ENCODE measurements at places on chromosomes 2 and 18.

DNA sequence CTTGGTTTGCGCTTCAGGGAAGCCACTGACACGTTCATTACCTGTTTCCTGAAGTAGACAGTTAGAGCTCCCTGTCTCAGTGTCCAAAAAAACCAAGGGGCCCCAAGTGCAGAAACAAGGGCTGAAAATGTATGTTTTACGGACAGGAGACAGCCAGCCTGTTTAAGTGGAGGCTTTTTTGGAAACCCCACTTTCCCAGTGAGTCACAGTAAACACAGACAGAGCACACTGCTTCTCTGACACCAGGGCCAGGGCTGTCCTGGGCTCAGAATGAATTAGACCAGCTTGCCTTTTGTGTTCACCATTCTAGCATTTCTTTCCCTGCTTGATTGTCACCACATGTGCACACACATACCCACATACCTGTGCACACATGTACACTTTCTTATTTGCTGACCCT lies 128.6 kb downstream of the SH3RF3 start:
- DNase-seq = no peak

- DNase-seq = no peak
Measured at GRCh38 chr2:211545582-211545981, 989.2 kb downstream of the CPS1 start.

GRCh38 chr2:205169012-205169411 lies 513.3 kb upstream of the NRP2 start:
- DNase-seq = no peak

- no peak for DNase-seq
Measured at GRCh38 chr18:60377778-60378469, 5.3 kb upstream of the MC4R start.

GRCh38 chr2:152505495-152505906 lies 170.5 kb downstream of the FMNL2 start:
- peak; percentile 48 for DNase-seq

- DNase-seq = no peak
Measured at GRCh38 chr2:19987936-19988335, 2.0 kb downstream of the WDR35 start.

DNA sequence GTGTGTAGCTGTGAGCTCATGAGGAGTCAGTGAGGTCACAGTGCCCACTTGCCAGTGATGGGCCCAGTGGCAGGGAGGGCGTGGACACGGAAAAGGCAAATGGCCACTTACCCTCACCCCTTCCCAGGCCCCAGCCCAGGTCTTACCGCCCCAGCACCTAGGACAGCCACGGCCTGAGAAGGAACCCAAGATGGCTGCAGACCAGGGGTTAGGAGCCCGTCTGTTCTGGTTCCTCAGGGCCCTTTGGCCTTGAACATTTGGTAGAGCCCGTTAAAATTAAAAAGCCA lies 74.1 kb downstream of the EMX1 start:
- DNase-seq = no peak

DNA sequence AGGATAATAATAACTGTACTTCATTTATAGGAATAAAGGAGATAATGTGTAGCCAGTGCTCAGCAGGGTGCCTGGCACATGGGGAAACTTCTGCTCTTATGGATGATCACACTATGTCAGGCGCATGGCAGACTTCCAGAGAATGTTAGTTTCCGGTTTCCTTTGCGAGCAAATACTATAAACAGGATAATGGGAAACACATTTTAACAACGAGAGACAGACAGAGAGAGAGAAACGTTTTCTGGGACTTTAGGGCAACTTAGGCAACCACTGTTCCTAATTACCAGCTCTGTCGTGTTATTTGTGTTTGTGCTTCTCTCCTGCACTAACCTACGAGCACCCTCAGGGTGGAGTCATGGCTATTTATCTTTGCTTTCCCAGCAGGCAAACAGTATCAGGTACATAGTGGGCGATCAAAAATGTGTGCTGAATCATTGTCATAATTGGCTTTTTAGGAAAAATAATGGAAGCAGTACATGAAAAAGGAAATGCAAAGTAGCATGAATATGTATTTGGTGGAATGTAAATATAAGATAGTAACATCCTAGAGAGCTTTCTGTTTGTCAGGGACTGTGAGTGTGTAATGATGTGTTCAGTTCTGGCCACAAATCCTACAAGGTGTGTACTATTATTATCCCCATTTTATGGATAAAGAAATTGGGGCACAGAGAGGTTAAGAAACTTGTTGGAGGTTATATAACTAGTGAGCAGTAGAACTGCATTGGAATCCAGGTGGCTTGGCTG lies 36.8 kb upstream of the IGFBP2 start:
- no peak for DNase-seq

GRCh38 chr2:219595256-219595655 lies 2.4 kb upstream of the STK11IP start:
- DNase-seq = no peak

DNA sequence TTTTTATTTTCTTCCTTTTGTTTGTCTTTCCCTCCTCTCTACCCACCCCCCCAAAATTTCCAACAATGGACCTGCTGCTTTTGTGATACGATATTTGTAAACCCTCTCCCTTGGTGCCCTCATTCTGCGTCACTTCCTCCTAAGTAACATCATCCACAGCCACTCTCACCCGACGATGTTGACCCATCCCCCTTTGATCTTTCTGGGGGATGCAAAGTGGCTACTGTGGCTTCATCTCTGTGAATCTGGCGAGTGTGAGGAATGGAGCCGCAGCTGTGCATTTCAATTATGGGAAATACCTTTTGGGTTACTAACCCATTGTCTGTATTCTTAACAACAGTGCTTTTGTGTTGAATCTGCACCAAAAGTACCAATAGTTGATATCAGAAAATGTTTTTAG lies 19.4 kb downstream of the ANTXR1 start:
- DNase-seq = no peak

DNA sequence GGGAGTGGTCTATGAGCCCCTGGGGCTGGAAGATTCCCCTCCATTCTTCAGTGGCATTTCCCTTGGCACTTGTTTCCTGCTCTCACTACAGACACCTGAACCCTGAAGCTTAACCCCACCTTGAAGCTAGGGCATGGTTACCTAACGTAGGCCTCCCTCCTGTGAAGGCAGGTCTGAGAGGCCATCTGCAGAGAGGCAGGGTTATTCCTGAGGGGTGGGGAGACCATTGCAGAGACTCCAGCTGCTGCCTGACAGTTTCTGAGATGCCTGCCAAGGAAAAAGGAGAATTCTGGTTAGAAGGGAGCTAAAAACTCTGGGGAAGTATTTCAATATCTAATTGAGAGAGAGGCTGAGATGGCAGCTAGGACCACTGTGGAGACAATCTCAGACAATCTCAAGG lies 119.3 kb upstream of the NDUFV2 start:
- no peak for DNase-seq

DNA sequence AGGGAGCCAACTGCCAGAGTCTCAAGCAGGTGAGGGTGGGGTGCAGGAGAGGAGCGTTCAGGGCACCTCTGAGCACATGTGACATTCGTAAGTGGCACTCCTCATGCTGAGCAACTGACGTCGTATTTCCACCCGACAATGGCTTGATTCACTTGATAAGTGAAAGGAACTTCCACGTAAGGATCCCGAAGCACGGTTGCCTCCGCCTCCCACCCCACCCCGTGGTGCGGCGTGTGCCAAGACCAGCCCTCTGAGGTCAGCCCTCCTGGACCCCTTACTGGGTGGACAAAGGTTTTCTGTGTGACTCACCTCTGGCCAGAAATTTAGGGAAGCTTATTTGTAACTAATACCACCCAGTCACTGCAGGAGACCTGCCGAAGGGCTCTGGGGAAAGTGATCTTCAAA lies 59.9 kb downstream of the AGAP1 start:
- no peak for DNase-seq

DNA sequence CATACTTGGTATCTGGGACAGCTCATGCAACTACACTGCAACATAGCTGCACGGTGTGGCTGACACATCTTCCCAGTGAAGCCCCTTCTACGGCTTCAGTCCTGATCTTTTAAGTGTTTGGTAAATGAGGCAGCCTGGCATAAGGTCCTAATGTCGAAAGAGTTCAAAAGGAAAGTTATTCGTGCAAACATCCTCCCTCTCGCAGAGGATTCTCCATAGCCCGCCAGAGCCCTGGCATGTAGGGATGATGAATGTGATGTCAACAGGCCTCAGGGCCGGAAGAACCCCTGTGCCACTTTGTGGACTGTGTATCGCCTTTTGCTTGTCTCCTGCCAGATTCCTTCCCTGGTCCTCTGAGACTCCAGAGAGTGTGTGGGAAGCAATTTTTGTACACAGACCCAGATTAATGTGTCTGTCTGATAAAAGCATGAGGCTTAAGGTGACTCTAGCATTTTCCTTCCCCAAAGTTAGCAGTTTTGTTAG lies 88.5 kb downstream of the SOCS6 start:
- DNase-seq = no peak

- peak; percentile 78 for DNase-seq
Measured at GRCh38 chr2:15588329-15588919, 3.2 kb upstream of the DDX1 start.

GRCh38 chr2:162297925-162298552 lies 20.4 kb downstream of the IFIH1 start:
- DNase-seq = peak; percentile 73

- no peak for DNase-seq
Measured at GRCh38 chr18:34280653-34281052, 55.9 kb upstream of the NOL4 start.

- no peak for DNase-seq
Measured at GRCh38 chr2:176668912-176669311, 399.7 kb downstream of the MTX2 start.

DNA sequence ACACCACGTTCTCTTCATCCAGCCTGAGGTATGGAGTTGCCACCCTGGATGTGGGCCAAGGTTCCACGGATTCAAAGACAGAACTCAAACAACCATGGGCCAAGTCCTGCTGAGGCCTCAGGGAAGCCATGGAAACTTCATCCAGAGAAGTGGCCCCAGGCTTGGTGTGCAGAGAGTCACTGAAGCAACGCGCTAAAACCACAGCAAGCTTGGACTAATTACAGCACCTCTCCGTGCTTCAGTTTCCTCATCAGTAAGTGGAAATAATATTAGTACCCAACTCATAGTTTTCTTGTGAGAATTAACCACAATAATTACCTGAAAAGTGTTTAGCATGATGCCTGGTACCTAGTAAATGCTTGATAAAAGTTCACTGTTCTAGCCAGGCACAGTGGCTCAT lies 19.2 kb upstream of the AP1S3 start:
- no peak for DNase-seq

DNA sequence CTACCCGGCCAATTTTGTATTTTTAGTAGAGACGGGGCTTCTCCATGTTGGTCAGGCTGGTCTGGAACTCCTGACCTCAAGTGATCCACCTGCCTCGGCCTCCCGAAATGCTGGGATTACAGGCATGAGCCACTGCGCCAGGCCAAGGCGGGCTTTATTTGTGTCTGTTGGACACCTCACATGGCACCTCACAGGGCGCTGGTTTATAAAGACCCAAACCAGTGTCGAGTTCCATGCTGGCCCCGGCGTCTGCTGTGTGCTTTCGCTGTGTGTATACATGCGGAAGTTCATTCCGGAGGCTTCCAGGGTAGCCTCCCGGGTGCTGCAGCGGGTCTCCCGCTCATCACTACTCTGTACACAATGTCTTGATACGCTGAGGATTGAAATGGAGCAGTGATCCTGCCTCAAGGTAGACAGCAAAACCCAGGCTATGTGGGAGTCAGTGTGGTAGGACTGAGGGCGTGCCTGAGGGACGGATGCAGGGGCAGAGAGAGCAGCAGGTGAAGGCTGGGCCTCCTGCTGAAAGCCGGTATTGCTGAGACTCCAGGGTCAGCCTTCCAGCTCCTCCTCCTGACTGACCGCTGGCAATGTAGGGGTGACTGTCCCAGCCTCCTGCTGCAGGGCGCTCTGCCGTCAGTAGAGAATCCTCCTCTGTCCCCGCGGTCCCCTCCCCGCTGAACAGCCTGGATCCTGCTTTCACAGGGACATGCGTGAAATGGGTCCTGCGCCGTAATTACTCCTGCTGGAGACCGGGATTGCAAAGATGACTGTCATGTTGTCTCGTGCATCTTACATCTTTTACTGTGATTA lies 22.7 kb downstream of the LDLRAD4 start:
- DNase-seq = no peak

DNA sequence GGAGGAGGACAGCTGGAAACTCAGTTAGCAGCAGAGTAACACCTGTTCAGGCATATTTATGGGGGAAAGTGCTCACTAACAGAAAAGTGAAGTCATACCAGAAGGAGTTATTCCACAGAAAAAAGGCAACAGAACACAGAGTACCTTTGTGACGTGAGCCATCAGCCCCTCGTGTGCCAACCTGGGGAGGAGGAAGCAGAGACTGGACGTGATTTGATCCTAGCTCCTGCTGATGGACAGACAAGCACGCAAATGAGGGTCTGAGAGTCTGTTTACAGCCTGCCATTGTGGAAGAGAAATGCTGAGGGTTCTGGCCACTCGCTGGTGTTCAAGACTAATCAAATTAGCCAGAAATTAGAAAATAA lies 120.7 kb downstream of the ZNF521 start:
- DNase-seq = no peak

GRCh38 chr2:9918275-9918674 lies 33.2 kb upstream of the GRHL1 start:
- DNase-seq = no peak

All from SW 1271 (cell line).